Left renal cortex interstitium (tissue), 4 donors: ENCODE measurements at places on chromosomes 5 and 9.

DNA sequence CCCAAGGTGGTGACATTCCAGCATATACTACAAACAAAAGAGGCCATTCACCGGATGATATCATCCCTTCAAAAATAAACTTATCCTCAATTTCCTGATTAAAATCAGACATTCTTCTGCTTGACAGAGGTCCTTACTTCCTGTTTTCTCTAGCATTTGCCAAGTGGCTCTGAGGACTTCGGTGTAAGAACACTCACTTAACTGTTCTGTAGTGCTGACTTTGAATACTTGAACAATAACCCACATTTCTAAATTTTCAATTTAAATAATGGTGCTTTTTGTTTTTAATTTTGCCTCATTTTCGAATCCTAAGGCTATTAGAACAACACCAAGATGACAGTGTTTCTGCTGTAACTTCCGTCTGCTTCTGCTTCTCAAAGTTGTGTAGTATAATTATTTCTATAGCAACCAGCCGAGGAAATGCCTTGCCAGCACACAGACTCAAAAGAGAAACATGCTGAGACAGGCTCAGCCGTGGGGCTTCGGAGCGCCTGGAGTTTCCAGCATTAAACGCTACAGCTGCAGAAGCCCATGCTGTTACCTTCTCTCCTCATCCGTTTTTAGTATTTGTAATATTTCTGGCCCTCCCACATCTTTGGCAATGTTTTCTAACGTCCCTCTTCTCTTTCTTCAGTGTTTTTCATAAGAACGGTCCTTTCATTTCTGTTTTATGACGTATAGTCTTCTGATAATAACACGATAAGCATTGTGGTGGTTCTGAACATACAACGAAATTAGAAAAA lies 19.5 kb upstream of the ANXA1 start:
- DNase-seq = peak; percentile 58

GRCh38 chr9:76296561-76297310 lies 97.5 kb downstream of the RFK start:
- DNase-seq = no peak

DNA sequence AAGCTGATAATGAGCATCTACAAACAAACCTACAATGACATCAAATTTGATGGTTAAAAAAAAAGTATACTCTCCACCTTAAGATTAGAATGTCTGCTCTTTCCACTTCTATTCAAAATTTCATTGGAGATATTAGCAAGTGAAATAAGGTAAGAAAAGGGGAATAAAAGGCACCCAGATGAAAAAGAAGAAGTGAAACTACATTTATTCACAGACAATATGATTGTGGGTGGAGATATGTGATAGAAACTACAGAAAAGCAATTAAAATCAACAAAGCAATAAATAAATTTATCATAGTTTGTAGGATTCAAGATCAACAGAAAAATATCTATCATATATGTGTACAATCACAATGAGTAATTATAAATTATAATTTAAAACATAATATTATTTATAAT lies 395.1 kb upstream of the CCNH start:
- no peak for DNase-seq

GRCh38 chr5:10580531-10581423 lies 16.9 kb downstream of the ANKRD33B start:
- no peak for DNase-seq

DNA sequence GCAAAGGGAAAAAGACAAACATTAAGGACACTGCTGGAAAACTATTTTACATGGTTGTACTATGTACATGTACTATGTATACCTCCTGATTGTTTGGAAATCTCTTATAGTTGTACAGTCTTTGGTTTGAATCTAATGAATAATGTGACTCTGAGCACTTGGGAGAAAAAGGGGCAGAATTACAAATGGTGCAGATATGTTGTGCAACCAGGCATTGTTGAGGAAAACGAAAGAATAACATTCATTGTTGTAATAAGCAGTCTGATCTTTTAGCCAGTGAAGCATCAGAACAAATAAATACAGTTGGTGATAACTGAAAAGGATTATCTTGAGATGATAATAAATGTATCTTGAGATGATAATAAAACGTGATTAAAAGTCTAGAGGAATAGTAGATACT lies 87.2 kb downstream of the CSNK1G3 start:
- DNase-seq = no peak
